Mucosa of descending colon (tissue), 3 donors: ENCODE measurements at places on chromosomes 13 and 19. TPM values are rescaled to one million over a fixed set of nuclear protein-coding genes. Genes with fewer than 3 reads are reported as not detected.

- DNase-seq: no peak
These were observed 7.3 kb upstream of the GADD45B start for GRCh38 chr19:2468596-2468995.

- no peak for DNase-seq
These were observed 115.9 kb downstream of the ABCC4 start for GRCh38 chr13:95185311-95185710.

DNA sequence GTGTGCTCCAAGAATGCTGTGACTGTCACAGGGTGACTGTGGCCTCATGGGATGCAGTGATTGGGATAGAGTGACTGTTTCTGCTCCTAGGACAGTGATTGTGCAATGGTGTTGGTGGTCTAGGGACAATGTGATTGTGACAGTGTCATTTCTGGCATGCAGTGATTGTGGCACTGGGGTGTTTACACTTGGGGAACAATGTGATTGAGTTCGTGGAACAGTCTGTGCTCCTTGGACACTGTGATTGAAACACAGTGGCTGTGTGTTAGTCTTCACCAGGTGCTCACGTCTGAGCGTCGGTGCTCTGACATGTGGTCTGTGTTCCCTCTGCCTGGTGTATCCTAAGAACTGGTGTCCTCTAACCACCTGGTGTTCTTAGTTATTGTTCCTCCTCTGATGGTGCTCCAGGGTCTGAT is 1.7 kb downstream of the PDE4A start:
- no peak for DNase-seq

GRIN2D gene
- total RNA-seq: 0.35 TPM

INAFM1 gene
- 14.7 TPM for total RNA-seq
